ENCODE measurements at places on chromosomes 7 and 10.

GRCh38 chr7:151275813-151276577, 27.5 kb upstream of the SMARCD3 start:
- no peak for DNase-seq

DNA sequence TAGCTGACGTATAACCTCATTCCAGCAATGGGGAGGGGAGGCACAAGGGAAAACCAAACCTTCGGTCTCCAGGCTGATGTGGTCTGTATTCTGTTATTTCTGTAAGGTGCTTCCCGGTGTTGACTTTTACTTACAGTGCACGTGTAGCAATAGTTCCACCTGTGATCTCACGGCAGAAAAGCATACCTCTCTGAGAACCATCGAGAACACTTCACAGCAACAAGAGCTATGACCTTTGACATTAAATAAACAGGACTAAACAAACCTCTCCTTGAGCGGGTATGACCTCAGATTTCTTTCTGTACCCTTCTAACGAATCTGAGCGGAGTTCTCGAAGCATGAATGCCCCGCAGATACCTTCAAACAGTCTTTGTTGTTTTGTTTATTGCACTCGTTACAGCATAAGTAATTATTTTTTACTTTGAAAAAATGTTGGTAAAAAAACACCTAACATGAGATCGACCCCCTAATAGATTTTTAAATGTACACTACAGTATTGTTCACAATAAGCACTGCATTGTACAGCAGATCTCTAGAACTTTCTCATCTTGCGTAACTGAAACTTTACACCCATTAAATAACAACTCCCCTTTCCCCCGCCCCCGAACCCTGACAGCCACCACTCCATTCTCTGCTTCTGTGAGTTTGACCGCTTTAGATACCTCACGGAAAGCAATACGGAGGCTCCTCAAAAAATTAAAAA, 282.3 kb downstream of the GATA3 start:
- DNase-seq = no peak

- DNase-seq = no peak
Observed at GRCh38 chr10:90988802-90989201, 67.9 kb upstream of the ANKRD1 start.

DNA sequence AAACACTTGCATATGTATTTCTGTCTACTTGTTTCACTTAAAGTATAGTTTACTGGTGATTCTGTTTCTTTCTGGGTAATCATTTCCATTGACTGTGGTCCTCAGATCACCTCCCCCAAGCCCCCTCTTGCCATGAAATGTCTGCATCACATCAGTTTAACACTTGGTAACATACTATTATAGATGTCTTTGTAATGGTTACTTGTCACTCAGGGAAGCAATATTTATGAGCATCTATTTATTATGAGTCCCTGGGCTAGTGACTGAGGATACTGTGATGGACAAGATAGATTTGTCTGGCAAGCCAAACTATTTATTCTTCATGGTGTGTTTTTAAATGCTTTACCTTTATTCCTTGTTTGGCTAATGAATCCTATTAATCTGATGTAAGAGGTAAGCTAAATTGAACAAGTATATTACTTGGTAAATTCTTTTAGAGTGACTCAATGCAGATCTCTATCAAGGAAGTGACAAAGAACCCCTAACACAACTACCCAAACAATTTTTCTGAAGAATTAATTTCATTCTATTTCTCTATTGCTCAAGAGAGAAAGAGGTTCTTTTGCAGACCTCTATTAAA, 270.9 kb downstream of the RELN start:
- no peak for DNase-seq

DNA sequence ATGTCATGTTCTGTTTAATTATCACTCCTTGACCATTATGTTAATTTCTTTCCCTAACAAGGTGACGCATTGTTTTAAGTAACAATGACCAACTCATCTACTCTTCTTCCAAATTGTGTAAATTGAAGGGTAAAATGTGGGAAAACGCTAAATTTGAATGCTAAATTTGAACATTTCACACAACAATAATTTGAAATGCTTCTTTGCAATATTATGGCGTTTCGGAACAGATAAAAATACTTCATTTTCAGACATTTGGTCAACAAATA, 29.2 kb upstream of the KMT2C start:
- no peak for DNase-seq

DNA sequence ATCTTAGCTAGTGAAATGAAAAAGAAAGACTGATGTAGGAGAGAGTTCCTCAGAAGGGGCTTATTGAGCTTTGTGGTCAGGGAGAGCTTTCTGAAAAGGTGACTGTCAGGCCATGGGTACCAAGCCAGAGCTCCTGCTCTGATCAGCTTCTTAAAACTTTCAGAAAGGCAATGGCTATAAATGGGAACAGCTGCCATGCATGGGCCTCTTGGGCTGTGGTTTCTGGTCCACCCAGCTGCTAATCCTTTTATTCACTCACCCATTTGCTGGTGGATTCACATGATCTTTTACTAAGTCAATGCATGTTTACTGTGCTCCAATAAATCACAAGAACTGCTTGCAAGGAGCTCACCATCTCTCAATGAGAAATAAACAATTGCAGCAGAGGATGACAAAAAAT, 60.1 kb upstream of the ZPBP start:
- DNase-seq = no peak

- DNase-seq = no peak
Observed at GRCh38 chr10:110399965-110400933, 95.5 kb upstream of the SMNDC1 start.

- DNase-seq = no peak
Observed at GRCh38 chr7:18489624-18490023, 5.9 kb upstream of the HDAC9 start.

DNA sequence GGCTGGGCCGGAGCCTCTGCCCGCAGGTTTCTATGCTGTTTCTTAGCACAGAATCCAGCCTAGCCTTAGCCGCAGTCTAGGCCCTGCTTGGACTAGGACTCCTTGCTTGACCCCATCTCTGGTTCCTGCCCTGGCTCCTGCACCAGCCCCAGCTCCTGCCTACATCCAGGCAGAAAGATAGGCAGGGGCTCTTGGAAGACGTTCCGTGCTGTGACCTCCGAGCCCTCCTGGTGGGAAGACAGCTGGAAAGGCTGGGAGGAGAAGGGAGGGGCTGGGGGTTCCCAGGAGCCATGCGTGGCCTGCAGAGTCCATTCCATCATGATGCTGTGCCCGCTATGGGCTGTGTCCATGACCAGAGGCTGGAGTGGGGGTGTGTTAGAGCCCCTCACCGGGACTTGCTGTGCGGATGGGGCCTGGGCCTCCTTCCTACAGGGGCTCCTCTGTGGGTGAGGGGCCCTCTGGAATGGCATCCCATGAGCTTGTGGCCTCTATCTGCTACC, 26.2 kb downstream of the RAMP3 start:
- no peak for DNase-seq

- DNase-seq = no peak
Observed at GRCh38 chr7:77335581-77335980, 80.6 kb downstream of the GSAP start.

- peak; percentile 31 for DNase-seq
Observed at GRCh38 chr10:14500172-14500765, 169.5 kb upstream of the FRMD4A start.

DNA sequence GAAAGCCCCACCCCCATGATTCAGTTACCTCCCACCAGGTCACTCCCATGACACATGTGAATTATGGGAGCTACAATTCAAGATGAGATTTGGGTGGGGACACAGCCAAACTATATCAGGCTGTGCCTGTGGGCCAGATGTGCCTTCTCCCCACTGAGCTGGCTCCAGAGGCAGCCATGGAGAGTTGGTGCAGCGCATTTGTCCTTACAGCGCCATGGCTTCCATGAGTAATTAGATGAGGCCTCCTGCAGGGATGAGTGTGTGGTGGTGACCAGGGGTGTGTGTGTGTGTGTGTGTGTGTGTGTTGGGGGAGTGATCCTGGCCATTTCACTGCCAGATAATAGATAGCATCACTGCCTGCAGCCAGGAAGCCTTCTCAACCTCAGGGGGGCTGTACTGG, 94.6 kb downstream of the FANK1 start:
- no peak for DNase-seq

GRCh38 chr10:107899075-107899474, 734.6 kb upstream of the SORCS1 start:
- DNase-seq = no peak

DNA sequence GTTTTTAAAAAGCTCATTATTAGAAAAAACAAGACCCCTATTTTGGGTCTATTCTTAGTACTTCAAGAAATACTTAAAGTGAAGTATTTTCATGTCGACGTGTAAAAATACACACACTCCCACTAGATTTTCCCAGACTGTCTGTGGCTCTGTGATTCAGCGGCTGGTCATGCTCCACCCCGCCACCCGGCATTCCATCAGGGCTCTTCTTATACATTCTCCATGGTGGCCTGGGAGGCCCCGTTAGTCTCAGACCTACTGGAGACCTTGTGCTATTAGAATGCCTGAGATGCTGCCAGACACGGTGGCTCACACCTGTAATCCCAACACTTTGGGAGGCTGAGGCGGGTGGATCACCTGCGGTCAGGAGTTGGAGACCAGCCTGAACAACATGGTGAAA, 13.1 kb downstream of the TECPR1 start:
- DNase-seq = no peak

GRCh38 chr7:143027683-143028082, 751 bp upstream of the OR9A2 start:
- no peak for DNase-seq

DNA sequence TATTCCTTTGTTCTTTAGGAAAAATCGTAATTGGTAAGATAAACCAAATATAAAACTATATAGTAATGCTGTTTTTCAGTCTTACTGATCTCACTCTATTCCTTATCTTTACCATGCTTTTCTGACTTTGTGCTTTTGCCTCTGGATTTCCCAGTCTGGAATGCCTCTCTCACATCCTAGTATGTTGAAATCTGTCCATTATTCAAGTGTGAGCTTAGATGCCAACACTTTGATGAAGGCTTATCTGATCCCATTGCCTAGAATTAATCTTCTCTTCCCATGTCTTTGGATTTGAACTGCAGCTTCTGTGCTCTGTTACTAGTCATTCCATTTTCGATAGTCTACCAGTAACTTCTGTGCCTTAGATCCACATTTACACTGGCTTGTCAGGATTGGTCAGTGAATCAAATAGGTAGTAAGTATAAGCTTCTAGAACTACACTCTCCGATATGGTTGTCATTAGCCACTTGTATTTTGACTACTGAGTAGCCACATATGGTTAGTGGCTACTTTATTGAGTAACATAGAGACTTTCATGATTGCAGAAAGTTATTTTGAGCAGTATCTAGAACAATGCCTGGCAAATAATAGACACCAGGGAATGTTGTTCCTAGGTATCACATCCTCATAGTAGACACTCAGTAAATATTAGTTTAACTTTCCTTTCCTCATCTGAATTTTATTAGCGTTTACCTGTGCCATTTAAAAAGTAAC, 92.9 kb downstream of the BMPR1A start:
- no peak for DNase-seq

GRCh38 chr7:122914812-122915211, 28.6 kb upstream of the CADPS2 start:
- DNase-seq = no peak

DNA sequence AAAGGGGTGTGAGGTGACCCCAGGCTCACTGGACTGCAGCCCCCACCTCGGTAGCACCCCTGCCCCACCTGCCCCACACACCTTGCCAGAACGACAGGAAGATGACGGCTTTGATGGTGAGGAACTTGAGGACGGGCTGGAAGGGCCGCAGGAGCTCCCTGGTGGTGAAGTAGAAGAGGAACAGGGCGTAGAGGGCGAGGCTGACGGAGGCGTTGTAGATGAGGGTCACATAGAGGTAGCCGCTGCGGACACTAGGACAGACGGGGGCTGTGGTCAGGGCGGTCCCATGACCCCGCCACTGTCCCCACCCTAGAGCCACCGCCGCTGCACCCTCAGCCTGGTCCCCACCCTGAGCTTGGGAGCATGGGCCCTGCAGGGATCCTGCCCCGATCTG, 7.6 kb downstream of the TMEM184A start:
- DNase-seq = peak; percentile 35

GRCh38 chr7:4828720-4829383, 33.0 kb downstream of the PAPOLB start:
- DNase-seq = no peak

DNA sequence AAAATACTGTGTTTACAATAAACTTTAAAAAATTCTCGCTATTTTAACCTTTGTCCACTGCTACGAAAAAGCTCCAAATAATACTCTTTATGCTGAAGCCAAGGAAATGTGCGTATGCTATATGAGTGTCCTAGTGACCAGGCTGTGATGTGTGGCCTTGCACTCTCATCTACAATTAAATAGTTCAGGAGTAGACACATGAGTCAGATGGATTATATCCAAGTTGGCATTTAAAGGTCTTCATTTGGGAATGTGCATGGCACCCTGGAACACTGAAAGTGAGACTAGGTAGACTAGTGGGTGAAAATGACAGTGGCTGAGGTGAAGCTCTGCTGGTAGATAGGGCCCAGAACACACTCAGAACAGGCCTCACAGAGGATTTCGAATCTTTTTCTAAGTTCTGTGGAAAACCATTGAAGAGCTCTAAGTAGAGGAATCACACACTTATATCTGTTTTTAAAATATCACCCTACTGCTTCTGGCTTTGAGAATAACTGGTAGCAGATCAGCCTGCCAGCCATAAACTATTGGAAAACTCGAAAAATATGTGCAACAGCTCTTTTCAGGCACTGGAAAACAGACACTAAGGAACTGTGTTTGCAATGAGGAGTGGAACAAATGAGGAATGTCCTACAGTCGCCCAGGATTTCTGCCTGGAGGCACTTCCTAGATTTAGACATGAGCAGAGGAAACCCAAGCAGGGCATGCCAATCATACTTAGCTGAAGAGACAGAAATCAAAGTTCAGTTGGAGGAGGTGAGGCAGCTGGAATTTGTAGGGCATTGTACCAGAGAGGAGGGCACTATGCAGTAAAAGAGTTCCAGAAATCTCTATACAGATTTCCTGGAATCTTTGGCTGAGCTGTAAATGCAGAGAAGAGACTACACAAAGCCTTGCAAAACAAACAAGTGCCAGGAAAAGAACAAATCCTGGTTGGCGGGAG, 603.8 kb upstream of the LRRTM3 start:
- DNase-seq = no peak

GRCh38 chr10:100969187-100970075, at the start of gene SEMA4G:
Gene SEMA4G (plus strand): TSS chr10:100969504. CDS start chr10:100972913, 3,409 bp downstream.
- peak; percentile 14 for DNase-seq

GRCh38 chr7:266851-267840, 22.8 kb upstream of the FOXL3 start:
- no peak for DNase-seq

All from inflammatory macrophage treated with lipopolysaccharide for 4 hours (primary cell).